ENCODE measurements at places on chromosomes 7 and 10.
A peak's percentile ranks its signal among the peaks of the same experiment; 100 is the strongest.

GRCh38 chr10:71099731-71100361 is 112.5 kb upstream of the UNC5B start:
- no peak for DNase-seq

GRCh38 chr7:74173074-74173473 is 1.1 kb upstream of the EIF4H start:
- DNase-seq = no peak

GRCh38 chr7:143429770-143430698 is 13.2 kb upstream of the TAS2R60 start:
- DNase-seq = no peak

GRCh38 chr10:79089632-79090031 is 20.9 kb downstream of the ZMIZ1 start:
- DNase-seq = no peak

GRCh38 chr7:45684910-45685618 is 110.9 kb downstream of the ADCY1 start:
- DNase-seq = no peak

GRCh38 chr10:131111471-131112080 is 199.9 kb downstream of the TCERG1L start:
- no peak for DNase-seq

DNA sequence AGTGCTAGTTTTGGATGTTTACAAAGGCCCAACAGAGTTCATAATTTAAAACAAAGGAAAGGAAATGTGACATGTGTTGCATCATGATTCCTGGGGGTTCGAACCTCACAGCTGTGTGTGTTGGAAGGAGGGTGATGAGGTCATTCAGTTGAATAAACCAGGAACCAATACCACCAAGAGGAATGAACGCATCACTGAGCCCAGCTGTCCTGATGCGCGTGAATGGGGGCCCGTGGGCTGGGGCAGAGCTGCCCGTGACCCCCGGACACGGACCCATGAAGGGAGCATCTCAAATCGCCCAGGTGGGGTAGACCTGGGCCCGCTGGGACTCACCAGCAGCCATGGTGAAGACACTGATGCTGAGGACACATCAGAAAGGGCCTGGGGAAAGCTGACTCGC is 33.0 kb downstream of the BRI3 start:
- no peak for DNase-seq

DNA sequence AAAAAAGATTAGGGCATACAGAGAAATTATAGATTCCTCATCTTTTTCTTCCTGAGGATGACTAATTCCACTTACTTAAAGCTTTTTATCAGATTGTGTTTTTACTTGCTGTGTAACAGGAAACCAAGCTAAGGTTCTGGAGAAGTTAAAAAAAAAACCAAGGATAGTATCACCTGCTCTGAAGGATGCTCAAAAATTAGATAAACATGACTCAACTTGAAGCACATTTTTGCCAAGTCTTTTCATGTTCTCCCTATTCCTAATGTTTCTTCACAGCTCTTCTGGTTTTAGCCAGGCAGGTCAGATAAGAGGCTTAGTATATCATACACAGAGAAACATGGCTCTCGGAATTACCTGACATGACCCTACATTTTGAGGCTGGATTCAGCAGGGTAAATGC is 90.3 kb downstream of the CPEB3 start:
- no peak for DNase-seq

DNA sequence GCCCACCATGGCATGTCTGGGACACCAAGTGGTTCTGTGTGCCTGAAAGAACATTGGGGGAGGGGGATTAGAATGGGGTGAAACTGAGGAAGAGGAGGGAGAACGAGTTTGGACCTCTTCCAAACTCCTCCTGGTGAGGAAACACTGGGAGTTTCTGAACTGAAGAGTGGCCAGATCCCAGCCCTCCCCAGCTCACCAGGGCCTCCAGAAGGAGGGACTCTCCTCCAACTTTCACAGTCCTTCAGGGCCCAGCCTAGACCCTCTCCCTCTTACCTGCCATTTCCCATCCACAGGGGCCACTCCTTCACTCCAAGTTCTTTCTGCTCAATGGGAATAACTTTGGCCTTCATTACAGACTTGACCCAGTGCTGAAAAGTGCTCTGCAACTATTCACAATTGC is 132.0 kb upstream of the FOXK1 start:
- DNase-seq = no peak

DNA sequence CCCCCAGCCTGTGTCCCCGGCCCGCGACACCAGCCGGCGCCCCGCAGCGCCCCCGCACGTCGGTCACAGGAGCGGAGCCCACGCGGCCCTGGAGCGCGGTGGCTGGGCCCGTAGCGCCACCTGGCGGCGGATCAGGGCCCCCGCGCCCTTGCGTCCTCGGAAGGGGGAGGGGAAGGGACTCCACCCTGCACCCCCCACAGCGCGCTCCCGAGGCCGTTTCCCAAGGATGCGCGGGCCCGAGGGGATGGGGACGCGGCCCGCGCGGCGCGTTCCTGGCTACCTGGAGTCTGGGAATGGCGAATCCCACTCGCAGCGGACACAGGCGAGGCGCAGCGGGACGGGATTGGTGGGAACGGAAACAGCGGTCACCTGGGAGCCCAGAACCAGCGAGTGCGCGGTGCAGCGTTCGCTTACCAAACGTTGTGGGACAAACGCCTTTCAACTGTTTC is 23.8 kb upstream of the MKI67 start:
- peak; percentile 34 for DNase-seq

GRCh38 chr7:141585592-141586510 is 34.6 kb downstream of the AGK start:
- DNase-seq = no peak

DNA sequence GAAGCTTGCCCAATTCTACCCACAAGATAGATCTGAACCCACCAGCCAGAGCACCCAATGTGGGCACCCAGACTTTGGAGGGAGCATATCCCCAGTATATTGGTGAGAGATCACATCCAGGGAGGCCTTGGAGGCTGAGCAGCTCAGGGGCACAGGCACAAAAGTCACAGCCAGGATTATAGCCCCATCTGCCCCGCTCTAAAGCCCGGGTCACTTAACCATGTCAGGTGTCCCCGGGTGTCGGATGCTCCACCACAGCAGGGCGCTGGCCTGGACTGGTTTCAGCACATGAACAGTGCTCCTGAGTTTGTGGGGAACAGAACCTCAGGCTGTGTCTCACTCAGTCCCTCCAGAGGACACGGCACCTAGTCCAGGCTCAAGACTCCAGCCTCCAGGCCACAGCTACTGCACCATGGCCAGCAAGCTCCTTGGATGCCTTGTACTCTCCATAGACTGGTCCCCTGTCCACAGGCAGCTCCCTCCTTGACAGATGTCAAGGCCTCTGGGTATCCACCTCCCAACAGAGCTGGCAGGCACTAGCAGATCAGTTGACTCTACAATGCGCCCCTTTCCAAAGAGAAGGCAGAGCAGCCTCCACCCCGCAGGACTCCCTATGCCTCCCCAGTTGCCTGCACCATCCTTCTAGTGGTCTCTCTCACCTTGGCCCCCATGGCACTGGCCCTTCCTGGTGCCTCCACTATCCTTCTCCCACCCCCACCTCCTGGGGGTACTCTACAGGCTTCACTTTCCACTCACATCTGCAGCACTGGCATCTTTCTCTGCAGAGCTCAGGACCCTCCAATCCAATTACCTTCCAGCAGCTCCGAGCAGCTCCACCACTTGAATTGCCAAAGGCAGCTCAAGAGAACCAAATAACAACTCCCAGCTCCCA is 306.0 kb downstream of the GRID1 start:
- no peak for DNase-seq

GRCh38 chr10:112241651-112242341 is 41.4 kb upstream of the TECTB start:
- no peak for DNase-seq

DNA sequence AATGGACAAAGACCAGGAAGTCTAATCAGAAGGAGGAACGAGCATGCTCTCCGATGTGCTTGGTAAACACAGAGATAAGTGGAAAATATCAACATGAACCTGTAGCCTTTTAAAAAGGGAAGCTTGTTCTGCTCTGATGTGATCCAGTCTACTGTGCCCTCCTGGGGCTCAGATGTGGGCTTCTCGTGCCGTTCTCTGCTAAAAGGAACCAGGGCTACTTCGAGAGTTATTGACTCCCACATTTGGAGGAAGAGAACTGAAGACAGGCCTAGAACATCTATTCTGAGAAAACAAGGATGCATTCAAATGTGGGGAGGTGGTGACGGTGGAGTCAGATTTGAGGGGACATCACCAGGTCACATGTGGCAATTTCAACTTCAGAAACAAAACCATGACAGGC is 325.4 kb downstream of the GLRX3 start:
- DNase-seq = no peak

DNA sequence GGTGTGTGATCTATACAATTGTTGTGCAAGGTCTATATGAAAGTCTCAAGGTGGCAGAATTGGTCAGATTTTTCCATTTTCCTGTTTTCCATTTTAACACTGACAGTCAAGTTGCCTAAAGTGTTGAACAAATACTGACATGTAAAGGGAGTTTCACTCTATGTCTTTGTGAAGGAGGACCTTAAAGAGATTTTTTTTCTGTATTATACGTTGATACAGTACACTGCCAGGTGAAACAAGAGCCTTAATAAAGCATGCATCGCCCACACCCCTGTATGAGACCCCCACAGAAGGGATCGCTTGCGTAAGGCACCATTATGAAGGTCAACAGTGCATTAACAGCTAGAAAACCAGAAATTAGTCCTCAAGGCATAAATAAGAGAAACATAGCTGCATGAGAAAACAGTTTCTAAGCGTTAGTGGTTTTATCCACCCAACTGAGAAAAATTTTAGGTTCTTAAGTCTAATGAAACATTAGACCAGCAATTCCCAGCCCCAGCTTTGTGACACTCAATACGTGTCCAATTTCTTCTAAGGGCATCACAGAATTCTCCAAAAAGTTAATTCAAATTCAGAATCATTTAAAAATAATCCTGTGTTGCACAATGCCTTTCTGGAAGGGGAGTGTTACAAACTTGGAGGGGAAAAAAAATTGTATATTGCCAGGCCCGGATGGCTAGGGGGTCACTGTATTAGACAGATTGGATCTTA is 6.9 kb downstream of the KLF6 start:
- no peak for DNase-seq

- no peak for DNase-seq
Observed at GRCh38 chr7:134364619-134365037, 47.9 kb upstream of the SLC35B4 start.

DNA sequence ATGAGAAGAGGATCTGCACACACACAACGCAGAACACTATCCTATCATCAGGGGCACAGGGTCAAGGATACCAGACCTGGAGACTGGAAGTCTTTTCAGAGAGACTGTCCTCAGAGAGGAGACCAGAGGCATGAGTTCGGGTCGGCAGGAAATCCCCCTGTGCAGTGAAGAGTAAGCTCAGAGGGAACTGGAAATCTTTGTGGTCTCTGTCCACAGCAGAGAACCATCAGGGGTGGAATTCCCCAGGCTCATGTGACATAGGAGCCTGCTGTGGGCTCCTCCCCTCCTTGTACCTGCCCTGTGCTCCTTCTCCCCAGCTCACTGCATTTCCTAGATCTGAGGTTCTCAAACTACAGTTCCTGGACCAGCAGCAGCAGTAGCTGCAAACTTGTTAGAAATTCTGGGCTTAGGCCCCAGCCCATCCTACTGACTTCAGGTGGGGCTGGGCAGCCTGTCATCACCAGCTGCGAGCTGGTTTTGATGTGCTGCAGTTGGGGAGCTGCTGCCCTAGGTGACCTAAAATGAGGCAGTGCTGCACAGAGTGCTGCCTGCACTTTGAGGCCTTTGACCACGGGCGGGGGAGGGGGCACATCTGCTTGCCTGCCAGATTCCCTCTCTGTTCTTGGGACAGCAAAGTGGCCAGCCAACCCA is 2.4 kb downstream of the ZMIZ2 start:
- no peak for DNase-seq

GRCh38 chr10:3067859-3068179 is 471 bp downstream of the PFKP start:
- no peak for DNase-seq

GRCh38 chr7:69199041-69199440 is 399.2 kb upstream of the AUTS2 start:
- DNase-seq = no peak

GRCh38 chr10:70879207-70879606 is 9.2 kb downstream of the PCBD1 start:
- no peak for DNase-seq

DNA sequence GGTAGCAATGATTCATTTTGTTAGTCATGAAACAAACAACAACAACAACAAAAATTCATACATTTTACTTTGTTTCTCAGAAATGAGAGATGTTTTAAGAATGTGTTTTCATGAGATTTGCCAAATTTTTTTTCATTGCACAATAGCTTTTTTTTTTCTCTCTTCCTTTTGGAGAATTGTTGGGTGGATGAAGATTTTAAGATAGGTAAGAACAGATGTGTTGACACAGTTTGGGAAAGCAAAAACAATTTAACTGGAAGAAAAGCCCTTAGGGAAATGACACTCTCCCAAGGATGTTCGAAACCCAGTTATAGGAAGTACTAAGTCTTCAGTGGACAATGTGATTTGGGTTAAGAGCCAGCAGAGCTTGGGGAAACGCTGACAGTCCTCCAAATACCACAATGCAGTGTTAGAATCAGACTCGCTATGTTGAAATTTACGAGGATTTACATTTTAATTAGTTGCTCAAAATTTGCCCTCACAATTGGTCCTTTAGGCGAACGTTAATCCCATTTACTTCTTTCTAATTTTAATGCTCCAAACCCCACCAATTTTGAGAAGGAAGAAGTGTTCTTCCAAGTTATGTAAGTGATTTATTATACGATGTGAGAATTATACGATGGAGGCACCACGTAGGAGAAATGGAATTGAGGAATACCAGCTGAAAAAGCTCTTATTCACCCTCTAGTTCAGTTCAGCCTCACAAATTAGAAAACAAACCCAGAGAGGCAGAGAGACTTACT is 61.2 kb downstream of the HHEX start:
- DNase-seq = no peak

DNA sequence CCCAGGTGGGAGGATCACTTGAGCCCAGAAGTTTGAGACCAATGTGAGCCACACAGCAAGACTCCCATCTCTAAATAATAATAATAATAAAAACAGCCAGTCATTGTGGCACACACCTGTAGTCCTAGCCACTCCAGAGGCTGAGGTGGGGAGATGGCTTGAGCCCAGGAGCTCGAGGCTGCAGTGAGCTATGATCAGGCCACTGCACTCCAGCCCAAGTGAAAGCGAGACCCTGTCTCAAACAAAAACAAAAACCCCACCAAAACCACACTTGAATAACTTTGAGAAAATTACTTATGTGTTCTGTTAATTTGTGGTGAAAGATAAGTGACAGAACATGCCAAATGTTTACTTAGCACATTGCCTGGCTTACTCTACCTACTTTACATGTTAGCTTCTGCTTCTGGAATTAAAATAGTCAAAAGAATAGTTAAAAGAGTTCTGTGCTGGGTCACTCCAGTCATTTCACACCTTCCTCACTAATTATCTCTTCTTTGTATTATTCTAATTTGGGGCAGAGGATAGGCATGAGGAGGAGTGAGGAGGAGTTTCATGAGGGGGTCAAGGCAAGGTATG is 9.8 kb downstream of the TMEM60 start:
- DNase-seq = no peak

Measured in activated CD8-positive, alpha-beta memory T cell treated with anti-CD3 and anti-CD28 coated beads for 1 hour (primary cell).